Stimulated activated CD8-positive, alpha-beta memory T cell treated with anti-CD3 and anti-CD28 coated beads, Interleukin-15, amount 100 ng/mL, for 1 hour (primary cell): ENCODE measurements at places on chromosomes 1 and 21.

DNA sequence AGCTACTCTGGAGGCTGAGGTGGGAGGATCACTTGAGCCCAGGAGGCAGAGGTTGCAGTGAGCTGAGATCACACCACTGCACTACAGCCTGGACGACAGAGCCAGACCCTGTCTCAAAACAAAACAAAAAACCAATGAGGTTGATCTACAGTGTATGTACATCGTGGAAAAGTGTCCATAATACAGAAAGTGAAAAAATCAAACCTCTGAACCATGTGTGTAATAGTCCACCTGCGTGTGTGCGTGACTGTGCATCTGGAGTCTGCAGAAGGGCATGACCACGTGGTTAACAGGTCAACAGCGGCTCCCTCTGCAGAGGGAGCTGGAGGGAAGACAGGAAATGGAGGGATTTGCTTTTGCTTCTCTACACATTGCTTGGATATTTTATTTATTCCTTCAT, 32.4 kb upstream of the ENO1 start:
- no peak for DNase-seq

DNA sequence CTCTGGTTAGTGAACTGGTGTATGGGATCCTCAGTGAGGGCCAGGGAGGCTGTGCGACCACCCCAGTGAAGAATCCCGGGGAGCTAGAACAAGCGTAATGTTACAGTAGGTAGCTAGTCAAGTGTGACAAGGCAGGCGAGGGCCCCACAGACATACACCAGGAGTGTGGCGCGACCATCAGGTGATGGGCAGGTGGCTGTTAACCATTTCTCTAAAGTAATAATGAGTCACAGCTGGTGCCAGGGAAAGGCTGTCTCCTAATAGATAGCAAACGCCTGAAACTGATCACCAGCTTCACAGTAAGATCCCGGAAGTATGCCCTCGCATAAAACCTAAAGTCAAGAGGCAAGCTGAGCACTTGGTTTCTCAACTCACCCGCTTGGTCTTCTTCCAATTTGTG, 40.5 kb upstream of the TARBP1 start:
- DNase-seq, result no peak

DNA sequence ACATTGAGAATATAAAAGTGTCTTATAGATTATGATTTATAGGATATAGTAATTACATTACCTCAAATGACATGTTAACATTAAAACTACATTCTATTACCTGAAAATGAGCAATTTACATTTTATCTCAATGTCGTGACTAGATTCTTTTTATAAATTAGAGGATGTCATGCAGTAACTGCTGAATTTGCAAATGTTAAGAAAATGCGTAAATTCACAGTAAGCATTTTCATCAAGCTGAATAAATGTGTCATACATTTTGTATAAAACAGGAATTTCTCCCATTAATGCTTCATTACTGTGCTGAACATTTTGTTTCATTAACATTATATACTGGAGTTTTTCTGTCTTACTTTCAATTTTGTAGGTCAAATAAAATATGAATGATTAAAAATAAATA, 1460.7 kb upstream of the B3GALT2 start:
- DNase-seq, result no peak

- no peak for DNase-seq
Measured at GRCh38 chr1:89201106-89201794, 2.5 kb upstream of the GBP4 start.

- no peak for DNase-seq
Measured at GRCh38 chr21:15192243-15192642, 127.4 kb upstream of the NRIP1 start.

DNA sequence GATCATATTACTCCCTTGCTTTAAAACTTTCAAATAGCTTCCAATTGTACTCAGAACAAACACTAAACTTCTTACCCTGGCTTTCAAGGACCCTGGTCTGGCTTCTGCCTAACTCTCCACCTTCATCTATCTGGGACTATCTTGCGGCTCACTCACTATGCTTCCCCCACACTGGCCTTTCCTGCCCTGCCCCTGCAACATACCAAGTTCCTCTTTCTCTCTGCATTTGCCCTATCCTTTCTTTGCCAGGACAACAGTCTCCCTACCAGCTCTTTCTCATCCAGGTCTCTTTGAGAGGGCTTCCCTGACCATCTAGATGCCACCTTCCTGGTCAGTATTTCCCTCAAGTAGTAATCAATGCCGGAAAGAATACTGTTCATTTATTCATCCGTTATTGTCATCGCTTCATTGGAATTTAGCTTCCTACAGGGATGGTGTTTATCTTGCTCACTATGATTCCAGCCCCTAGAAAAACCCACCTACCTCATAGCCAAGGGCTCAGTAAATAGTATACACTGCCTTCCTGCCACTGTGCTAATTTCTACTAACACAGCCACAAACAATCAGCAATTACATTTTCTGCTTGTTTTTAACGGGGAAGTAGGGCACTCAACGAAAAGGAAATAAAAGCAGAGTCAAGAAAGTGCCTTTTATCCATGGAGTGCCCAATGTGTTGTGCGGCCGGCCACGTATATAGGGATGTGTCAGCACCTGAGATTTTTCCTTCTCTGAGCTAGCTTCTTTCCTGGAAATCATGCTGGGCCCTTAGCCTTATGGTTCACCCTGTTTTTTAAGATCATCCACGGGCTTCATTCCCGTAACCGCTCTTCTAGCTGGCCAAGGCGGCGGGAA, 521 bp upstream of the CDC7 start:
- DNase-seq, result no peak

GRCh38 chr1:8976338-8976737, 30.7 kb downstream of the CA6 start:
- no peak for DNase-seq

GRCh38 chr1:62722796-62723195, 34.6 kb upstream of the DOCK7 start:
- no peak for DNase-seq

- no peak for DNase-seq
Measured at GRCh38 chr1:67687198-67687545, 2.2 kb downstream of the GADD45A start.

GRCh38 chr1:233253832-233254331, 41.6 kb downstream of the PCNX2 start:
- DNase-seq, result no peak

DNA sequence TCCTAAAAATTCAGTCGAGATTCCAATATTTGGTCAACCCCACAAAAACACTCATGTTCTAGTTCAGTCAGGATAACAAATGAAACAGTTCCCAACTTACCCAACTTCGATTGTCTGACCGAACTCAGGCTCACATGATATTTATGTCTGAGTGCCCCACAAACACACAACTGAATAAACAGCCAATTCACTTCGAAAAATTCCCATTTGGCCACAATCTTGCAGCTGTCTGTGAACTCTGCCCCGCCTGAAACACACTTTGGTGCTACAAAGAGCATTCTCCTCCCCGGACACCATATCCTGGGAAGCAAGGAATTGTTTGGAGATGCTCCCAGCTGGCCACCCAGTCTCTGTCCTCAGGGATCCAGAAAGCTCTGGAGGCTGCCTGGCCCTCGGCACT, 52.9 kb upstream of the SIM2 start:
- DNase-seq, result no peak

GRCh38 chr1:41742219-41742618, 176.5 kb downstream of the HIVEP3 start:
- DNase-seq, result no peak

DNA sequence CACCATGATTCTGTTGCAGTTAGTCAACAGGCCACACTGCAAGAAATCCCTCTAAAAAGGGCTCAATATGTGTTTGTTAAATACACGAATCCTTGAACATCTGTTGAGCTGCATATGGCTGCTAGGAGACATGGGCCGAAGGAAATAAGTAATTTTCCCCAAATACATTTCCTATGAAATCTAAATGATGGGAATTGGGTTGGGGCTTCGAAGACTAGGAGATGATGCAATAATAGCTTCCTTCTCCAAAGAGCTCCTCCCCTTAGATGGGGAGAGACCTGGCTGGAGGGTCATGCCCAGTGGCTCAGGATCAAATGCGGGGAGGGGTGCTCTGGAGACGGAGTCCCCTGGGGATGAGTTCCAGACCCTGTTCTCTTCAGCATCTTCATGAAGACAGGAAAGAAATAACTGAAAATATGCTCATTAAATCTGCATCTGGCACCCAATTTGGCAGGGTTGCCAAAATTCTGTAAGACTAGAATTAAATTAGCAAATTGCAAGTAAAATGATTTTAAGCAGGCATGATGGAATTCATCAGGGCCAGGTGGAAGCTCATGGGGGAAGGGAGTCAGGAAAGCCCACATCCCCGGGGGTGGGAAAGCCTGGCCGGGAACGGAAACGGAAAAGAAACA, 165.0 kb upstream of the EDN2 start:
- no peak for DNase-seq

- no peak for DNase-seq
Measured at GRCh38 chr1:158035014-158035413, 41.6 kb downstream of the KIRREL1 start.

GRCh38 chr1:109521002-109521951, 11.8 kb upstream of the AMIGO1 start:
- no peak for DNase-seq

- no peak for DNase-seq
Measured at GRCh38 chr1:232486454-232487207, 143.3 kb downstream of the SIPA1L2 start.

DNA sequence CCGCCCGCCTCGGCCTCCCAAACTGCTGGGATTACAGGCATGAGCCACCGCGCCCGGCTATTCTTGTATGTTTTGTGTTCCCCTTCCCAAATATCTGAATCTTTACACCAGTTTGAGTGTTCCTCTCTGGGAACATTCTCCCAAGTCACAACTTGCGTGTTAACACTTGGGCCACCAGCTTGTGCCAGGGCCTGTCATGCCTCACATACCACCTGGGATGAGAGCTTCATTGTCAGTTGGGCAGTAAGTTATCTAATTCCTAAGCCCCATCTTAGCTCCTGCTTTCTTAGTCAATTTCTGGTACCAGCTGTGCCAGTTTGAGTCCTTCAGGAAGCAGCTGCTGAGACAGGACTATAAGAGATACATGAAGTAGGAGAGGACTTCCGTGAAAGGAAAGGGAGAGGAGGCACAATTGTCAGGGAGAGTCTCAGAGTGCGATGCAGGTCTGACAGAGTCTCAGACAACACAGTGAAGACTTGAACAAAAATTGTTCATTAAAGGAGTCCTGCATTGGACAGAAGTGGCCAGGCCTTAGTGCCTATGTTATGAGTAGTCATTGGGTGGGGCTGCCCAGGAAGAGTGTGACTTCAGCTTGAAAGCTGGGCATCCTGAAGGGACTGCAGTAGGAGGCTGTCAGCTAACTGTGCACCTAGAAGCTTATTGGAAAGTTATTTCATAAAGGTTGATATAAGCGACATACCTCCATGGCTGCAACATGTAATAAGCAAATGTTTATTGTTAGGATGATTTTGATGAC, 17.3 kb downstream of the ZFYVE9 start:
- DNase-seq, result no peak

- DNase-seq, result no peak
Measured at GRCh38 chr1:8723010-8723409, 94.4 kb downstream of the RERE start.

DNA sequence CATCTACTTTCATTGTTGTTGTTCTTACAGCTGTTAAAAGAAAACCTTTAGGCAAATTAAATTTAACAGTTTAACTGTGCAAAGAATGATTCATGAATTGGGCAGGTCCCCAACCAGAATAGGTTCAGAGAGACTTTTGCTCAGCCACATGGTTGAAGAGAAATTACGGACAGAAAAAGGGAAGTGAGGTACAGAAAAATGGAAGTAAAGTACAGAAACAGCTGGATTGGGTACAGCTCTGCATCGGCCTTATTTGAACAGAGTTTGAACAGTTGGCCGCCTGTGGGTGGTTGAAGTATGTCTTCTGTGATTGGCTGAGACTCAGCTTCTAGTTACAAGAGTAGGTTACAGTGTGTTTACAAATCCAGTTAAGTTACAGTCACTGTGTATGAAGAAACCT, 210.1 kb downstream of the FGGY start:
- DNase-seq, result no peak

DNA sequence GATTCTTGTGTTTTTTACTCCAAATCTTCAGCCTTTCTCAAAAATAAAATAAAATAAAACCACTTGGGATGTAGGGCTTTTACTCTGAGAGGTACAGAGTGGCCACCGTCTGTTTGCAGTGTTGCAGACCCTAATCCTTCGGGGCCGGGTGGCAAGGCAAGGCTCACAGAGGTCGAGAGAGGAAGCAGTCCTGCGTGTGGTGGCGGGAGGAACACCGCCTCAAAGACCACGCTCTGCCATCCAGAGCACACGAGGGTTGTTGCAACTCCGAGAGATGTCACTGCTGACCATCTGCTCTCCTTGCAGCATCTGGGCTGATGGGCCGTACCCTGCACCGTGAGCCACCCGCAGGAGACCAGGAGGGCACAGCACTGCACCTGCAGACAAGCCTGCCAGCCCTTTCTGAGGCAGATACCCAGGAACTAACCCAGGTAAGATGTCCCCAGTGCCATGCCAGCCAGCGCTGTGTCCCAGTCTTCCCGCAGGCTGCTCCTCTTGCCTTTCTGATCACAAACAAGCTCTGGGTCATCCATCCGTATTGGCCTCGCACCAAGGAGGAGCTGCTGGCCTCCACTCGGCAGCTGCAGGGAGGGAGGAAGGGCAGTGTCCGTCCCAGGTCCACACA, 31.5 kb downstream of the SNAP47 start:
- no peak for DNase-seq
